Esophagus muscularis mucosa (tissue), 4 donors: ENCODE measurements at places on chromosomes 1 and 21. TPM values are rescaled to one million over a fixed set of nuclear protein-coding genes. Genes with fewer than 3 reads are reported as not detected.

- DNase-seq: no peak
Measured at GRCh38 chr1:197859024-197859423, 43.4 kb upstream of the C1orf53 start.

DNA sequence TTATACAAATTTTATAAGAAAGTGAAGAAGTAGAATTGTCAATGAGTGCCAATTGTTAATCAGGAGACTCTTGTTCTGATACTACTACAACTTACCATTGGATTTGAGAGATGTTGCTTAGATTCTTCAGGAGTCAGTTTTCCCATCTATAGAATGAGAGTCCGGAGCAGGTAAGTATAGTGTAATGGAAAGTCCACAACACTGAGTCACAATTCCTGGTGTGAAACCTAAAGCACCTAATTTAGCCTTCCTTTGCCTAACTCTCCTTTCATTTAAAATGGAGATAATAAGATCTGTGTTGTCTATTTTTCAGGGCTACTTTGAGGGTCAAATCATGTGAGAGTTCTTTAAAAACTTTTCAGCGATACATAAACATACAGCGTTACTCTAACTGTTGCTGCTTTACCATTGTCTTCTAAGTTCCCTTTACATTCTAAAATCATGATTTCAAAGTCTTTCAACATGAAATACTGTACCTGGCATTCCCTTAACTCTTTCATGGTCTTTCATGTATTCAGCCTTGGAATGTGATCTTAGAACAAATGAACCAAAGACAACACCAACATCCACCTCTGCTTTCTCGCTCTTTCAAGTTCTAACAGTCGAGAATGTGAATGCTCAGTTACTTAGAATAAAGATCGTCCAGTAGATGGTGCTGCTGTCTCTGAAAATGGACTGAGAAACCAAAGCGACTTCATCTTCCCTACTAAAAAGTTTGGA, 90.9 kb downstream of the SLC30A10 start:
- DNase-seq: no peak

- DNase-seq: no peak
Measured at GRCh38 chr1:245327360-245327759, 172.6 kb downstream of the KIF26B start.

- no peak for DNase-seq
Measured at GRCh38 chr1:78755986-78756385, 106.4 kb downstream of the IFI44 start.

DNA sequence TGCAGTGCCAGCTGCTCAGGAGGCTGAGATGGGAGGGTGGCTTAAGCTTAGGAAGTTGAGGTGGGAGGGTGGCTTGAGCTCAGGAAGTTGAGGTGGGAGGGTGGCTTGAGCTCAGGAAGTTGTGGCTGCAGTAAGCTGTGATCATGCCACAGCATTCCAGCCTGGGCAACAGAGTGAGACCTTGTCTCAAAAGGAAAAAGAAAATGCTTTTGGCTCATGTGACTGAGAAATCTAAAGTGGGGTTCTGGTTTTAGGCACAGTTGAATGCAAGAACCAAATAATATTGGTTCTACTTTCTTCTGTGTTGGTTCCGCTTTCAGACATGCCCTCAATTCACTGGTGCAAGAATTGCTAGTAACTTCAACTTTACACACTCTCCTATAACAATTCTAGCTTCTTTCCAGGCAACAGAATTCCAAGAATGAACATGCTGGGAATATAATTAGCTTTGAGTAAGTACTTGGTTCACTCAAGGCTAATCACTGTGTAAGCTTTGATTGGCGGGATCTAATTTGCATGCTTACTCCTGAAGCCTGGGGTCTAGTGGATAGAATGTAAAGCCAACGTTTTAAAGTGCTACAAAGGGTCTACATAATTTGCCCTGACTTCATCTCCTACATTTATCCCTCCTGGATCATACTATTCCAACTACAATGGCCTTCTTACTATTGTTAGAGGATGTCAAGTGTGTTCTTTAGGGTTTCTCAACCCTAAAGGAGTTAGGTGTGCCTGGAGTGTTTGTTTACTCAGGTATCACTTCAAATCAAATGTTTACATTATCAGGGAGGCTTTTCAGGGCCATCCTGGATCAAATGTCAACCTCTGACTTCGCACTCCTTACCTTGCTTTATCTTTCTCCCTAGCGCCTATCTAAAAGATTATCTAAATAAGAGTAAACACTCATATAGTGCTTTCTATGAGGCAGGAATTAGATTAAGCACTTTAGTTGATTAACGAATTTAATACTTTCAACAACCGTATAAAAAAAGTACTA, 115.1 kb downstream of the SLC16A1 start:
- DNase-seq: no peak

Gene TTC34
- 0.19 TPM for total RNA-seq

Gene LCE6A
- total RNA-seq: not detected
